ENCODE measurements at places on chromosomes 16 and 17. TPM values are rescaled to one million over a fixed set of nuclear protein-coding genes. Genes with fewer than 3 reads are reported as not detected.
A peak's percentile ranks its signal among the peaks of the same experiment; 100 is the strongest.

EVI2B gene
- 3.1 TPM for polyA plus RNA-seq

LRRC75A gene
- 4.9 TPM for polyA plus RNA-seq

CNTROB gene
- 55.7 TPM for polyA plus RNA-seq

CLEC18B gene
- polyA plus RNA-seq, result 146 TPM

DNA sequence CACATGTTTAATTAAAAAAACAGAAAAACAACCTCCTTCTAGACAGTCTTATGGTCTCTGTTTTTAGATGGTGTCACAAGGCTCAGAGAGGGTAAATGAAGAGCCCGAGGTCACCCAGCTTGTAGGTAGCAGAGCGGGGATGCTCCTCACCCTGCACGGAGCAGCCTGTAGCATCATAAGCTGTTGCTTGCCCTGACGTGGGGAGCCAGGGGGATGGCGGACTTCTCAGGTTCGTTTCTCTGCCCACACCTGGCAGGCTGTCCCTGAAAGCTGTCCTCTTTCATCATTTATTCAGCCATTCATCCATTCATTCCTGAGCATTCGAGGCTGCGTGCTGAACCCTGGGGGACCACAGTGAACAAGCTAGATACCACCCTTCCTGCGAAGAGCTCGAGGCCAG is 75.7 kb upstream of the KSR1 start:
- DNase-seq, result no peak

- DNase-seq, result no peak
Measured at GRCh38 chr17:57313097-57313835, 56.9 kb downstream of the MSI2 start.

GRCh38 chr16:49350265-49351095 is 23.1 kb upstream of the C16orf78 start:
- peak; percentile 20 for DNase-seq
